ENCODE measurements at places on chromosomes 7 and 10.

- DNase-seq, result no peak
These were observed 31.3 kb upstream of the TPST1 start for GRCh38 chr7:66173856-66174255.

GRCh38 chr10:79007421-79008319, 61.1 kb upstream of the ZMIZ1 start:
- no peak for DNase-seq

DNA sequence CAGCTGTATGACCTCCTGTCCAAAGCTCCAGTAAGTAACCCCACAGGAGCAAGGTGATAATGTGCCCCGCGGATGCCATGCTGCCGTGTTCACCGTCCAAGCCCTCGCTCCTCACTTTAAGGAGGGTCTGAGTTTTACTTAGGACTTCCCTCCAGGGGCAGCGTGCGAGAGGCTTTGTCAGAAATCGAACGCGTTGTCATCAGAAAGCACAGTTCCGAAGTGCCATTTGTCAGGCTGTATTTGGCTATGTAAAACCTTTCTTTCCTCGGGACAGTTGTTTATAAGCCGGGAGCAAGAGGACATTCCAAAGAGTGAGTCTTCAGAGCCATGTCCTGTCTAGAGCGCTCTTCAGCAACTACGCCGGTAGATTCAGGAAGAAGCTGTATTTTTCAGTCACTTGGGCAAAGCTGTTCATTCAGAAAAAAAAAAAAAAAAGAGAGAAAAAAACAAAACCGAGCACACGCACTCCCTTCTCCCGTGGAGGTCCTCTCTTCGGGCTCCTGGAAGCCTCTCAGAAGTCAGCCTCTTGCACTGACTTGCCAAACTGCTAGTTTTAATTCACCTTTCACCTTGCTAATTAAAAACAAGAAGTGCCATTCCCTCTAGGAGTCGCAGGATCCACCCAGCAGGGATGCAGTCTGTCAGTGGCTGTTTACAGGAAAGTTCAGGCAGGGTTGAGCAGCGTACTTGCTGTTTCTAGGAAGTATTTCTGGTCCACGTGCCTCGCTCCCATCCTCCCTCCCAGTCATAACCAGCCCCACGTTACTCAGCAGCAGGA, at the start of gene SEMA3E:
Gene SEMA3E, minus strand, starts transcription at position 676 of the 778 bp plus-strand sequence.
- no peak for DNase-seq

DNA sequence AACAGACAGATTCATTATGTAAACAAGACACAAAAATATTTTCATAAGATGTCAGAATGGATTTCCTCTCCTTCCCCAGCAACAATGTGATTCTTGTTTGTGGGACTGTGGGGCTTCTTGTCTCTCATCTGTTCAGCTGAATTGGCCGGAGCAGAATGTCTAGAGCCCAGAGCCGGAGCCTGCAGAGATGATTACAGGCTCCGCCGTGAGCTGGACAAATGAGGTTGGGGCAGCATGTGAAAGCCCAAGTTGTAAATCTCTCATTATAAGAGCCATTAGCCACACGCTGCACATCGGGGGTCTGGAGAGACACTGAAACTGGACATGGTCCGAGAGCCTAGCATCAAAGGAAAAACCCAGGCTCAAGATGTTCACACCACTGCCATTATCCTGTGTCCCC, 137.0 kb upstream of the ADAM12 start:
- no peak for DNase-seq

DNA sequence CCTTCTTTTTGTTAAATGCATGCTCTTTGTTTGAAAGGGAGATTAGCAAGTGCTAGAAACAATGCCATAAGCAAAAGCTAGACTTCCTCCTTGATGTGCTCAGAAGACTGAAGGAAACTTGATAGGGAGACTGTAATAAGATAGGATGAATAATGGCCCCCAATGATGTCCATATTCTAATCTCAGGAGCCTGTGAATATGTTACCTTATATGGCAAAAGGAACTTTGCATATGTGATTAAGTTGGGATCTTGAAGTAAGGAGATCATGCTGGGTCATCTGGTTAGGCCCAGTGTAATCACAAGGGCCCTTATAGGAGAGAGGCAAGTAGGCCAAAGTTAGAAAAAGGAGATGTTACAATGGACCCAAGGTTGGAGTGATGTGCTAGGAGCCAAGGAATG, 13.6 kb upstream of the LIPM start:
- DNase-seq, result no peak

DNA sequence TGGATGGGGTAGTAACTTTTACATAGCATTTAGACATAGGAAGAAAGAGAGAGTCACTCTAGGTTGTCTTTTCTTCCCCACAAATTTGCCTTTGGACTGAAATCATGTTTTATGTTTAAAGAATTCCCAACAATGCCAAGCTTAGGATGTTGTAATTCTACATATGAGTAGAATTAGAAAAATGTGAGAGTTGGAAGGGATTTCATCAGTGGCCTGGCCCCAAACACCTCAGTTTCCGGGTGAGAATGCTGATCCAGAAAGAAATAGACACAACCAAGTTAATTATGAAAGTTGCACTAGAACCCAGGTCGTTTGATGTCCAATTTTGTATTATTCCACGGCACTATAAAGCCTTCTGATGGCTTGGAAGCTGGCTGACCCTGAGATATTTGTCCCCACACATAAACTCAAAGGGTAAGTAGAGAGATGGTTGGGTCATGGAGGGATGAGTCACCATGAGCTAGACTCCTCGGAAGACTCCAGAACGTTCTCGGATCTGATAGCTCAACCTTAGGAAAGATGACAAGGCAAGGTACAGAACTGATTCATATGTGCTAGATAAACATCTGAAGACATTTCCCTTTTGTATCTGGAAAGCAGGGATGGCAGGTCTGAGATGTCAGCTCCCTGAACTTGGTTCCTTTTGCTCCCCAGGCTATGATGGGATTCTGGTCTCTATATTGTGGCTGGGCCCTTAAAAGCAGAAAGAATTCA, 48.8 kb upstream of the SLC35B4 start:
- no peak for DNase-seq

DNA sequence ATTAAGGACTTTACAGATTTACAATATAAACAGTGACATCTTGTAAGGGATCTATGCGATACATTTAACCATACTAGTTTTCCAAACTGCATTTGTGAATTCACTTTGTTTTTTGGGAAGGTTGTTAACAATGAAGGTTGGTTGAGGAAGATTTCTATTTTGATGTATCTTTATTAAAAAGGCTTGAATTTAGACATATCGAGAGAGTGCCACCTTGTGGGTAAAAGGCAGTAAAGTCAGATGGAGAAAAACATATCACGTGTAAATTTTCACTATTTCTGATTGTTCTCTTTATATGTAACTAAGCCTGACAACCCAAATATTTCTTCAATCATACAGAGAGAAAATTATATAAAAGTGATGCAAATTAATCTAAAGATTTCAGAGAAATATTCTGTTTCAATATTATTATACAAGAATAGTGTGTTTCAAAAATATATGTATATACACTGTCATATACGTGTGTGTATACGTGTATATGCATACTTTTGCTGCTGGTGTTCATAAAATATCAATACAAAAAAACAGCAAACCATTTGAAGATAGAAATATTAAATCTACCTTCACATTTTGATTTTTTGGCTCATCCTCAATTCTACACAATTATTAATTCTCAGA, 988.6 kb downstream of the SORCS1 start:
- no peak for DNase-seq

GRCh38 chr10:19935176-19935575, 118.9 kb downstream of the PLXDC2 start:
- no peak for DNase-seq
